ENCODE measurements at places on chromosomes 2 and 18.

DNA sequence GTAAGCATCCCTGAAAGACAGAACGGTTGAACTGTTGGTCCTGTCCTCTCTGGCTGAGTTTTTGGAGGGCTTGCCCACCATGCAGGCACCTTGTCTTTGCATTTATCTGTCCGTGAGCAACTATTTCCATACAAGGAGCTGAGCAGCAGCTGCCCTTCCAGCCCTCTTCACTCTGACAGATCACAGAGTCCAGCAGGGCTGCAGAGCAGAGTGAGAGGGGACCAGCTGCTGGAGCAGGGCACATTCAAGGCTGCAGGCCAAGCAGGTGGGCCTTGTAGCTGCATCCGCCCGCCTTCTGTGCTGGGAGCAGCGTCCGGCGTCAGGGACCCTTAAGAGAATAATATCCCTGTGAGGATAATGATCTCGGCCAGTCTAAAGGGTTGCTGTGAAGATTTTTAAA lies 9.5 kb downstream of the SMYD1 start:
- DNase-seq: no peak

DNA sequence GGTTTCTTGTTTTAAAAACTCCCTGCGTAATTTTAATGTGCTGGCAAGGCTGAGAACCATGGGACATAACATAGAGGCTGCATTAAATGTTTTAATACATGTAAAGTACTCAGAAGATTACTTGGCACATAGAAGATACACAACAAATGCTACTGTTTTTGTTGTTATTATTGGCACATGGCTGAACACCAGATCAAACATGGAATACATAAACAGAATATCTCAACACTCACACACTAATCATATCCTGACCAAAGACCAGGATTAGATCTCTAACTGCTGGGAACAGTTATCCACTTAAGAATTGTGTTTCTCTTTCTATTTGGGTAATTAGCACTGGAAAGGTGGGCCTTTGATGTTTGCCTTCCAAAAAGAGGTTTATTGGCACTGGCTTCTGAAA lies 69.3 kb downstream of the KCNE4 start:
- DNase-seq: no peak

GRCh38 chr18:56409736-56410135 lies 228.7 kb downstream of the TXNL1 start:
- no peak for DNase-seq

DNA sequence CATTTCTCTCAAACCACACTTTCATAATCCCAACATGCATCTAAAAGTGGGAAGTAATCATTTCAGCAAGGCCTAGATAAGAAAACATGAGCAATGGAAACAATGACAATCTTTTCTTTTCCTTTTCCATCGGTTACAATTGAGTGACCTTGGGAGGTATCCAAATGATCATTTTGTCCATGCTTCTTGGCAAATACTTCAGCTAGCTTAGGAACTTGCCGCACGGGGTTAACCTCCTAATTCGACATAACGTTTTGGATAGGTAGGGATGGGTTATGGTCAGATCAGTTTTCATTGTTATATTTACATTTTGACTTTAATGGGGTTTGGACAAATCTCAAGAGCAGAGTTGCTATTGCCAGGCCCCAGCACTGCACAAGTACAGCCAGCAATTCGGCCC lies 4.6 kb upstream of the PTPRM start:
- DNase-seq: no peak

DNA sequence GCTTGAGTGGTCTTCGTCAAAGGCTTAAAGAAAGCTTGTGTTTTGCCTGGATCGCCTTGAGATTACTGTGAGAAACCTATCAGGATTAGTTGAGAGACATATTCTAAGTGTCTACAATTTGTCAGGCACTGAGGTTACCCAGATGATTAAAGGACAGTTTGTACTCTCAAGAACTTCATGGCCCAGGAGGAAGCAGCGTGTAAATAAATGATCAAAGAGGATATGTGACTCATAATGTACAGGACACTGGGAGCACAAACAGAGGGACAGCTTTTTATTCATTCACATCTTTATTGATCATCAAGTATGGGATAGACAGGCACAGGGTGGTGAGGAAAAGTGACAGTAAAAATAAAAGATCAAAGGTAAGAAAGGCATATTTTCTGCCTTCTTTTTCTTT lies 152.6 kb upstream of the FSHR start:
- no peak for DNase-seq

DNA sequence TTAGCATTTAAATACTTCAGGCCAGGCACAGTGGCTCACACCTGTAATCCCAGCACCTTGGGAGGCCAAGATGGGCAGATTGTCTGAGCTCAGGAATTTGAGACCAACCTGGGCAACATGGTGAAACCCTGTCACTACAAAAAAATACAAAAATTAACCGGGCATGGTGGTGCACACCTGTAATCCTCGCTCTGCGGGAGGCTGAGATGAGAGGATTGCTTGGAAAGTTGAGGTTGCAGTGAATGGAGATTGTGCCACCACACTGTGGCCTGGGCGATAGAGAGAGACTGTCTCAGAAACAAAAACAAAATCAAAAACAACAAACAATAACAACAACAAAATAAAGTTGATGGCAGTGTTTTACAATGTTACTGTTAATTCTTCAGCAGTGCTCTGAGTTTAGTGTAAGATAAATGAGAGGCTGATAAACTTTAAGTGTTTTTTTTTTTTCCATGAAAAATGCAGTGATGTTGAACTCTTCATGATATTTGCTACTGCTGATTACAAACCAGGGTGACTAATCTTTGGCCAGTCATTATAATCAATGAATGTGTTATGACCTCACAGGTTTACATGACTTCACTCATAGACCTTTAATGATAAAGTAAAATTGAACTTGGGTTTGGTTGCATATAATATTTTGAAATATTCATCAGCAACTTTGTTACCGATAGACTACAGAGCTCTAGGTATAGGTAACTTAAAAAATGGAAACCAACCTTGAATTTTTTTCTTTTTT lies 2.5 kb downstream of the ITGAV start:
- DNase-seq: no peak

DNA sequence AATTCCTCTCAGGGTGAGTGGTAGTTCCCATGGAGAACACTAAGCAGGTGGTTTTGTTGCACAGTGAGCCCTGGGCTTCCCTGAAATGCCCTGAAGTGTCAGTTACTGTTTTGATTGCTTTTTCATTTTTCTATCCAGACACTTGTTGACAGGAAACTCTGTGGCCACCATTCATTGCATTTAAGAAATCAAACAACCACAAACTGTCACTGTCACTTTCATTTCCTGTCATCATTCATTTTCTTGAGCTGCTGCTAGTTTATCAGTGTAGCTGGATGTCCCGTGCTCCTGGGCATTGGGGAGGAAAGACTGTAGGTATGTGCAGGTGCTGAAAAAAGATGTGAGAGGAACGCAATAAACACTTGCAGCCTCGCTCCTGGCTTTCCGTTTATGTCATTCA lies 891.6 kb upstream of the ZEB2 start:
- DNase-seq: peak; percentile 84

DNA sequence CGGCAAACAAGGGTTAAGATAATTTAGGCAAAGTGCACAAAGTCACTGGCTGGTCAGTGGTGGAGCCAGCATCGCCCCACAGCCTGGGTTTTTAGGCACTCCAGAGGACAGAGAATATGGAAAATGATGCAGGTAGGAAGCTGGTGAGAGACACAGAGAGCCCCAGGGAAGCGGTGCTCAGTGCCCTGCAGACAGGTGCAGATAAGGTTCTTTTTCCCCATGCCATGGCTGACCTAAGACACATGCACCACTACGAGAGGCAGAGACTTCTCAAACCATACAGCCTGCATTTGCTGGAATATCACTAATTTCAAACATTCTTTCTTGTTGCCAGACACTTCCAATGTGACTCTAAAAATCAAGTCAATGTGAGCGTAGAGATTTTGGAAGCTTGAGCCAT lies 205.7 kb upstream of the APCDD1 start:
- DNase-seq: no peak

GRCh38 chr2:154568413-154568812 lies 130.1 kb upstream of the KCNJ3 start:
- DNase-seq: no peak

GRCh38 chr2:220510668-220511067 lies 883.2 kb downstream of the SLC4A3 start:
- no peak for DNase-seq

GRCh38 chr2:11498543-11499034 lies 32.6 kb upstream of the E2F6 start:
- DNase-seq: peak; percentile 50

DNA sequence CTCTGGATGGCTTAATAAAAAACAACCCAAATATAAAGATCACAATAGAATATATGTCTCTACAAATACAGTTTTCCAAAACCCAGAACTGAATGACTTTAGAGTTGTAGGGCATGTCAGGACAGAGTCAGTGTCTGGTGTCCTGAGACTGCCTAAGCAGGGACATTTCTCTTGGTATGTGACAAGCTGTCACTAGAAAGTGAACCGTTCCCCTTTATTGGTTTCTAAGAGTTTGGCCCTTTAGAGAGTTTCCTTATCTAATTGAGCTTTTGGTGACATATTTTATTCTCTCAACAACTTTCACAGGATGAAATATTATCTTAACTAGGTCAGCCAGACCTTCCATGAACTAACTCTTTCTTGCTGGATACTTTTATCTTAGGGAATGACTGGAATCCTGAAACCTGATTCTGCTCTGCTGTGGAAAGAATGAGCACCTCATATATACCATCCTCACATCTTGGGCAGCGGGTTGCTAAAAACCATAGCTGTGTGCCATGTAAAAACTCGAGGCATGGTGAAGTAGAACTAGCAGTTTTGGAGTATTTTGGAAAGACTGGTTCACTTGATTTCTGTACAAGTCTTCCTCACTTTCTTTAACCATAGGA lies 54.8 kb downstream of the CAVIN2 start:
- no peak for DNase-seq

- DNase-seq: no peak
Observed at GRCh38 chr2:41870265-41870585, 177.6 kb upstream of the PKDCC start.

GRCh38 chr2:190530248-190530900 lies 4.1 kb downstream of the NEMP2 start:
- DNase-seq: no peak

- no peak for DNase-seq
Observed at GRCh38 chr18:3008541-3008940, 4.4 kb downstream of the LPIN2 start.

DNA sequence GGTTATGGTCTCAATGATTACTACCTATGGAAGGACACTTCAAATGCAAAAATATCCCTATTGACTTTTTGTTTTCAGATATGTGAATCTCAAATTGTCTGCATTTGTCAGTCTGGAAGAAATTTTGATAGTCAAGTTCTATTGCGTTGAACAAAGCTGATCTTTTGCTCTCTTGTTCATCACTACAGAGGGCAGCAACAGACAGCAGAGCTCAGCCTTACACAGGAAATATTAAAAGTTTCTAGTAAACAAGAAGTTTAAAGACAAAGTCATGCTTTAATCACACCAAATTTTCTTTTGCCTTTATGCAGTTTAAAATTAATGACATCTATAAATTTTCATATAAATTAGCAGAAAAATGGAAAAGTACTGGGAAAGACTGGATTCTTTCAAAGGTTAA lies 617.5 kb downstream of the NR4A2 start:
- no peak for DNase-seq

- DNase-seq: no peak
Observed at GRCh38 chr2:69036926-69037325, 23.9 kb downstream of the ANTXR1 start.

DNA sequence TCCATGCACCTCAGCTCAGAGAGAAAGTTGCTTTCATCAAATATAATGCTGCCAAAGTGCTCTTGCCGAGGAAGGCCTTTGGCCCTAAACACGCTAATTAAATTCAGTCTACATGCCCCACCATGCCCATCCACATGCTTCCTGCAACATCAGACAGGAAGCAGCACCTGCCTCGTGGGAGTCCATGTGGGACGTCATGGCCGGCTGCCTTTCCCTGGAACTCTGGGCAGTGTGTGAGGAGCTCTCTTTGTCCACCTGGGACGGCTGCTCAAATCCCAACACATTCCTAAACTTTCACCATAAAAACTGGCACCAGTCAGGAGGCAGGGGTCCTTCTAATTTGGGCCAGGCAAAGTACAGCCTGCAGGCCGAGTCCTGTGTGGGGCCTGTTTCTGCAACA lies 23.1 kb downstream of the FAM178B start:
- no peak for DNase-seq

DNA sequence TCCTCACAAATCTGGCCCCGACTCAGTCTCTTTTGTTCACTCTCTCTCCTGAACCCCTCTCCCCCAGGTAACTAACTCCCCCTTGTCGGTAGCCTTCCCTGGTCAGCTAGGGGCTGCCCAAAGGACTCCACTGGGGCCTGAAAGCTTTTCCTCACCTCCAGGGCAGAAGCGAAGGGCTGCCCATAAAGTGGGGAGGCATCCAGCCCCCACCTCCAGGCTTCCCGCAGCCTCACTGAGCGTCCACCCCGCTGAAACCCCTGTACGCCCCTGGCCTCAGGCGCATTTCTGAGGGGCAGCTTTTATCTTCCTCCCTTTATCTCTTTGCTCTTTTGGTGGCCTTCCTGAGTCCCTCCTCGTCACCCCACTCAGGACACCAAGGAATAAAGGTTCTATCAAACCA lies 249.3 kb downstream of the CYP26B1 start:
- DNase-seq: no peak

GRCh38 chr18:26097563-26097962 lies 7.2 kb upstream of the SS18 start:
- DNase-seq: no peak

DNA sequence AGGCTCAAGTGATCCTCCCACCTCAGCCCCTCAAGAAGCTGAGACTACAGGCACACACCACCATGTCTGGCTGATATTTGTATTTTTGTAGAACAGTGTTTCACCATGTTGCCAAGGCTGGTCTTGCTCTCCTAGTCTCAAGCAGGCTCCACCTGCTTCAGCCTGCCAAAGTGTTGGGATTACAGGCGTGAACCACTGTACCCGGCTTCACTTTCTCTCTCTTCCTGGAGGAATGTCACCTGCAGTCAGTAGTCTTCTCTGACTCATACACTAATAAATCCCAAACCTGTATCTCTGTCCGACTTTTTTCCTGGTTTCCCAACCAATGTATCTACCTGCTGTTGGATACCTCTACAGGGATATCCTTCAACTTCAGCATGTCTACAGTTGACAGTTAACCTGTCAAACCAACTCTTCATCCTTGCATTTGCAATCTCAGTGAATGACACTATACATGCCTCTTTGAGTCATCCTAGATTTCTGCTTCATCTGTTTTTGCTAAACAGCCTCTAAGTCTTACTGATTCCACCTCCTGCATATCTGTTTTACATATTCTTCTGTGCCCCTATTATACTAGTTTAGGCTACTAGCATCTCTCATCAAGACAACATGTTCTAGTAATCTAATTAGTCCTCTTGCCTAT lies 54.5 kb downstream of the RBBP8 start:
- DNase-seq: peak; percentile 13

GRCh38 chr2:230690439-230690838 lies 22.2 kb upstream of the CAB39 start:
- no peak for DNase-seq
